ENCODE measurements at places on chromosomes 11 and 22.

- DNase-seq, result no peak
Measured at GRCh38 chr11:128928400-128928799, 14.3 kb downstream of the TP53AIP1 start.

DNA sequence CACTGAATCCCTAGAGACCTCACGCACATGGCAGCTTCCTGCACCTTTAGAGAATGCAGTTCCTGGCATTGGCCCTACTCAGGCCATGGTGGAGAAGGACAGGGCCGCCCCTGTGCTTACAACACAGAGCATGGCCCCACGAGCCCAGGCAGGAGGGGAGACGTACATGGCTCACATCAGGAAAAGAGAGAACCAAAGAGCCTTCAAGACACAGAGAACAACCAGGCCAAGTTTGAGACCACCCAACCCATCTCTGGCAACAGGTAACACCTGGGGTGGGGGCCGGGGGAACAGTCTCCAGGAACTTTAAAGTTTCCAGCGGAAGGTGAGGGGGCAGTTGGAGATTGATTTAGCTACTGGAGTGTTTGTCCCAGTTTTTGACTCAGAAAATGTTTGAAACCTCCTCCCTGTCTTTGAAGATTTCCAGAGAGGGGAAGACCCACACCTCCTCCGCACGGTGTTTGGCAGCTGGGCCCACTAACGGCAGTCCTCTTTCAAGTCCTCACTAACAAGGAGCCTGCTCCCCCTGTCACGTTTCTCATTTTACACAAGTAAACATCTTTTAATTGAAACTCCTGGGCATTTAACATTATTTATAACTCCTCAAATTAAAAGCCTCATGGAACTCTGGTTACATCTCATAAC, 1423.8 kb downstream of the TBC1D22A start:
- no peak for DNase-seq

DNA sequence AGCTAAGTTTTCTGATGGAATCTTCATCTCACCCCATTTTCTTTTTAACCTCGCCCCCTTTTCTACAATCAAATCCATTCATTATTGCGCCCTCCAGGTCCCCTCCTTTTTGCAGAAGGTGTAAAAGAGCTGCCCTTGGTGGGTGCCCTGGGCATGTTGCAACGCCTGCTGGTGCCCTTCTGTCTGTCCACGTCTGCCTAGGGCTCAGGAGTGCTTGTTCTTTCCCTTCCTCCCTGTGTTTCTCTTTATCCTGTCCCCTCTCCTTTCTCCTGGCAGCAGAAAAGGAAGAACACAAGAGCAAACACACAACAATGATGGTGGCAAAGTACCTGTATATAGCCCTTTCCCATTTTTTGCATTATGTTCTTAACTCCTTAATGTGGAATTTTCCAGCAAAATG, 6.2 kb upstream of the TLCD5 start:
- no peak for DNase-seq

- no peak for DNase-seq
Measured at GRCh38 chr11:65496304-65497140, 2.3 kb upstream of the MALAT1 start.

- DNase-seq, result no peak
Measured at GRCh38 chr11:28819741-28820140, 711.6 kb downstream of the METTL15 start.

DNA sequence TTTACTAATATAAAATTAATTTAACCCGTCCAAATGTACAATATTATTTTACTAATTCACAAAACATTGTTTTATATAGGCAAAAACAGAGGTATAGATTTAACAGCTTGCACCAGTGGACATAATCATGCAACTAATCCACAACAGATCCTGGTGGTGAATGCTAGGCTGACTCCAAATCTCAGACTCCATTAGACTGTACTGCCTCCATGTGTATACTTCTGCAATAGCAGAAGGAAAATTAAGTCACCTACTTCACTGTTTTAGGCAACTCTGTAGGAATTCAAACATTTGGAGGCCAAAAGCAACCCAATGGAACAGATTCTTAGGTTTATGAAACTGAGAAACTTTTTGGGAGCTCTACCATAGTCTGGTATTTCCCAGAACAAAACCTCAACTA, 30.0 kb upstream of the RAB39A start:
- DNase-seq, result peak; percentile 22

DNA sequence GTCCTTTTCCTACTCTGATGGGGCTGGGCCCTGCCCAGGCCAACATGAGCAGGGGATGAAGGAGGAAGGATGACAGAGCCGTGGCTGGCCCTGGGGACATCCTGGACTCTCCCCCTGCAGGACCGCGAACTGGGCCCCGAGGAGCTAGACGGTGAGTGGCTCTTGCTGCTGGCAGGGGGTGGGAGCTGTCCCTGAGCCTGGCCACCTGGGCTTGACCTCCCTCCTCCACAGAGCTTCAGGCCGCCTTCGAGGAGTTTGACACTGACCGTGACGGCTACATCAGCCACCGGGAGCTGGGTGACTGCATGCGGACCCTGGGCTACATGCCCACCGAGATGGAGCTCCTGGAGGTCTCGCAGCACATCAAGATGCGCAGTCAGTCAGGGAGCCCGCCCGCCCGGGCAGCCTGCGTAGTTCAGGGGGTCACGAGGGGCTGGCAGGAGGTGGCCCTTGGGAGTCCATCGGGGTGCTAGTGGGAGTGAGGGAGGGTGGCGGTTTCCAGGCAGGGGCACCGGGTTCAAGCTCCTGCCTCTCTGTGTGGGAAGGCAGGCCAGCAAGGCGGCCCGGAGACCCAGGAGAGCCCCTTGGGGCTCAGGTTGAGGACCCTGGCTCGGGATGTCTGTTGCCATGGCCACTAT, 1.0 kb downstream of the CABP4 start:
- no peak for DNase-seq

GRCh38 chr11:20912065-20912821, 242.9 kb downstream of the NELL1 start:
- no peak for DNase-seq
